ENCODE measurements at places on chromosomes 12 and 14.

DNA sequence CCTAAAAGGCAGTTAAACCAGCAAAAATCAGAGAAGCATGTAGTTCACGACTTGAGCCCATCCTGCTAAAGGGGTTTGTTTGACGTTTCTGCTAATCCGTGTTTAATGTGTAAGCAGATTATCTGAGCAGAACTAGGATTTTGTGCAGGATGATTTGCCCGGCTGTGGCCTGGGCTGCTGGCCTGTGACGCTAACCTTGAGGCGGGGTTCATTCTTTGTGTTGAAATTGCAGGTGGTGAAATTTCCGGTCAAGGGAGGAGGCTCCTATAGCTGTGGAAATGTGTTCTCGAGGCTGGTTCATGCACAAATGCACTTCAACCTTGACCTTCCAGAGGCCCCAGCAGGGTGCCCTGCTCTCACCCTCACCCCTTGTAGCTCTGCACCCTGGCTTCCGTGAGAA, 63.7 kb downstream of the SLC24A4 start:
- no peak for DNase-seq

- DNase-seq: no peak
These were observed 37.9 kb downstream of the PIWIL1 start for GRCh38 chr12:130375296-130376287.

DNA sequence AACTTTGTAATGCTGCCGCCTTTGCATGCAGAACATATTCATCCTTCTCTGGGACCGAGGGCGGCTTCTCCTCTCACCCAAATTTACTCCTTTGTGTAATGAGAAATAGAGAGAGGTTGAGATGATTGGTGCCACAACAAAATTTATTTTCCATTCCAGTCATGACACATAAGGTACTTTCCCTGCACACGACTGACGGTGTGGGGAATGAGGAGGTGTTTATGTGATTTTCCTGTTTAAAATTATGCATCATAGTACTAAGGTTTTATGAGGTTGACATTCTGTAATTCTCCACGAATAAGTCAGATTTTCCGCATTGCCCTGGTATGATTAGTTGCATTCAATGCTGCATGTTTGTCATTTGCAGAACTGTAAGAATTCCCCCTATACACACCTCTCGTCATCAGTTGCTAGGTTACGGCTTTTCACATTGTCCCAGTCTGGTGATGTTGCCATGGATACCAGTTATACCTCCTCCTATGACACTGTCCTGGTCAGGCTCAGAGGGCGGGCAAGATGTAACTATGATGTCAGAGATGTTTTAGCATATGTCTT, 23.1 kb downstream of the BICDL1 start:
- no peak for DNase-seq

- no peak for DNase-seq
These were observed 339.3 kb downstream of the DAD1 start for GRCh38 chr14:22249770-22250169.

GRCh38 chr12:104686196-104686595, 229.4 kb downstream of the CHST11 start:
- no peak for DNase-seq

DNA sequence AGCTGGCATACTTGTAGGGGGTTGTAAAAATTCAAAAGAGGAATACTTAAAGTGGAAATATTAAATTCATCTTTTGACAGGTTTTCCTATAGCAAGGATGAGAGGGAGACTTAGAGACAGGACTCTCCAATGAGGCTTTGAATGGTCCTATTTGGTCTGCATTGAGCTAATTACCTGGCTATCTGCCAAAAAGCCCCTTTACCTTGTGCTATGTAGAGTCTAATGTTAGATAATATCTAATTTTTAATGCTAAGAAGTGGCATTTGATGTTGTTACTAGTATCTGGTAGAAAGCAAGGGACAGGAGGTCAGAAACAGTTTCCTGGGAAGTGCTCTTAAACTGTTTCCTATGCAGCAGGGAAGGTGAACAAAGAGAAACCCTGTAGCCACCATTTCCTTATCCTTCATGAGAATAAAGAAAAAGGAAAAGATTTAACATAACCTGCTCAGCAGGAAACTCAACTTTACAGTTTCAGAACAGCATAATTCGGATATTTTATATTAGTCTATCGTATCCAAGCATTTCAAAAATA, 550.0 kb downstream of the SOX5 start:
- no peak for DNase-seq

DNA sequence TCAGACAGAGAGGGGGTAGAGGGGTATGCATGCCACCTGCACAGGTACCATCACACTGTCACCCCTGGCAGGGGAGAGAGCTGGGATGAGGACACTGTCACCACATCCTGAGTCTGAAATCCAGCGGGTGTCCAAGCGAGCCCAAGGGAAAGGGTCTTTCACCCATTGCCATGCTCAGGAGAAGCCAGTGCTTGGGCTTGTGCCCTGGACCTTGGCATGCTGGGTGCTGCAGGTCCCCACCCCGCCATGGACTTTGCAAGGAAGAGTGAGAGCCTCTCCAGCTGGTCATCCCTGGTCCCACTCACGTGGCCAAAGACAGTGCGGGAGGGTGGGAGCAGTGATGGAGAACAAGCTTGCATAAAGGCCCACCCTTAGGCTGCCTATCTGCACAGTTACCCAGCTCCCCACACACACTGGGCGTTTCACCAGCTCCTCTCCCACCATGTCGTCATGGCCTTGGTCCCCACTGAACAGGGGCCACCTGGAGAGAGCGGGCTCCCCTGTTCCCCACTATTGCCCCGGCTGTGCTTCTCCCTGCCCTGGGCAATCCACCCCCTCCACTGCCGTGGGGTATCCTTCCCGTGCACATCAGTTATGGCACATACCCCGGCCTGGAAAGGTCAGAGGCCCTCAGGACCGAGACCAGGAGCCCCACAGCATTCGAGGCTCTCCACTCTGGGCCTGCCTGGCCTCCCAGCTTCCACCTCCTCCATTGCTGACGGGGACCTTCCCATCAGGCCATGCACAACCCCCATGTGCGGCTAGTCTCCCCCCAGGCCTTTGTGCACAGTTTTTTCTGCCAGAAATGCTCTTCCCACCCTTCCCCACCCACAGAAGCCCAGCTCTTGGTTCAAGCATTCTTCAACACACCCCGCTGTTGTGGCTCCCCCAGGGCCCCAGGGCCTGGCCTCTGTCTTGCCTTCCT, 58.6 kb upstream of the BCL11B start:
- no peak for DNase-seq

DNA sequence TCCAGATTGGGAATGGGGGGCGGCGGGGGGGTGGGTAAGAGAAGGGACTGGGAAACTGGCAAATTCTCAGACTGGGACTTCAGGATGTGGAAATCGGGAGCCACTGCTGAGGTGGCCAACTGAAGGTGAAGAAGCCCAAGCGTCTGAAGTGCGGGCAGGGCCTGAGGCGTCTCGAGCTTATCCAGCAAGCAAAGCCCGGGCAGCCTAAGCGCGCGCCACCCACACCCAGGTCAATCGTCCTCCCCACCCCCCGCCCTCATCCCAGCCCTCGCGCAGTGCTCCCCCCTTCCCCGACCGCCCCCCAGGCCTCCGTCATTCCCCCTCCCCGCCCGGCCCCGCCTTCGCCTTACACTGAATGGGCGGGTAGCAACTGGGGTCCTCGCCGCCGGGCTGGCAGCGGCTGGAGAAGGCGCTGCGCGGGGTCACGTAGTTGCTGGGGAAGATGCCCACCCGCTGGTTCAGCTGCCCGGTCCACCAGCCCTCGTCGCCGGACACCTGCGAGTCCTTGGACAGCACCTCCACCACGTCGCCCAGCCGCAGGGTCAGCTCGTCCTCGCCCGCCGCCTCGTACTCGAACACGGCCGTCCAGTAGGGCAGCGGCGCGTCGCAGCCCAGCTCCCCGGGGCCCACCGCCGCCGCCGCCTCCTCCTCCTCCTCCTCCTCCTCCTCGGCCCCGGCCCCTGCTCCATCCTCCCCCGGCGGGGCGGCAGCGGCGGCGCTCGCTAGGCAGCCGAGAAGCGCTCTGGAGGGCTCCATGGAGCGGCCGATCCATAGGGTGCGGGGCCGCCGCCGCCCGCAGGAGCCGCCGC, 693 bp downstream of the MAP3K9 start:
- no peak for DNase-seq

DNA sequence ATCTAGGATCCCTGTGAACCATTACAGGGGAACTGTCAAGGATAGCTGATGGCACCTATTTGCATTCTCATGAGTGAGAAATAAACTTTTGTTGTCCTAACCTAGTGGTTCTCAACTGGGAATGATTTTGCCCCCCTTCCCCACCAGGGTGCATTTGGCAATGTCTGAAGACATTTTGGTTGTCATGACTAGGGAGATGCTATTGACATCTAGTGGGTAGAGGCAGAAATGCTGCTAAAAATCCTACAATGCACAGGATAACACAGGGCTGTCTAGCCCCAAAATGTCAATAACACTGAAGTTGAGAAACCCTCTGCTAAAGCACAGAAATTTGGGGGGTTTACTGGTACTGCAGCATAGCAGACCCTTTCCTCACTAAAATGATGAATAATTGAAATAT, 140.9 kb upstream of the SRRM4 start:
- DNase-seq: no peak

GRCh38 chr12:13039328-13039956, 4.7 kb upstream of the FAM234B start:
- no peak for DNase-seq

- DNase-seq: no peak
These were observed 245.8 kb upstream of the PDZRN4 start for GRCh38 chr12:40942326-40942725.

DNA sequence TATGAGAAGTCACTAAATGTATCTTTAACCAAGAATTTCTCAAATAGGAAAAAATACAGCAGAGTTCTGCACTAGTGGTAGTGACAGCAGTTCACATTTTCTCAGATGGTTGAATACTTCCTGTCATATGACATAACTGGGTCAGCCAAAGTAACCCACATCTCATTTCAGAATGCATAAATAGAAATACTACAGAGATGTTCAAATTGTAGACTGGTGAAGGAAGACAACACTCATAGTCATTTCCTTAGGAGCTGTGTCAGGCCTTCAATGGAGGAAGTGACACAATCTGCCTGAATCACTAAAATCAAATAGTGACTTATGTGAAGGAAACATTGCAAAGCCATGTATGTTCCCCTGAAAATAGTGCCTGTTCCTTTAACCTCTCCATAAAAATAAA, 32.4 kb downstream of the FERMT2 start:
- DNase-seq: no peak
